ENCODE measurements at places on chromosomes 2 and 18. TPM values are rescaled to one million over a fixed set of nuclear protein-coding genes. Genes with fewer than 3 reads are reported as not detected.

Gene RAMP1
- 109 TPM for total RNA-seq

Gene C2orf80
- total RNA-seq, result not detected

Gene NEU2
- total RNA-seq, result not detected

Gene DSC3
- 0.58 TPM for total RNA-seq

DNA sequence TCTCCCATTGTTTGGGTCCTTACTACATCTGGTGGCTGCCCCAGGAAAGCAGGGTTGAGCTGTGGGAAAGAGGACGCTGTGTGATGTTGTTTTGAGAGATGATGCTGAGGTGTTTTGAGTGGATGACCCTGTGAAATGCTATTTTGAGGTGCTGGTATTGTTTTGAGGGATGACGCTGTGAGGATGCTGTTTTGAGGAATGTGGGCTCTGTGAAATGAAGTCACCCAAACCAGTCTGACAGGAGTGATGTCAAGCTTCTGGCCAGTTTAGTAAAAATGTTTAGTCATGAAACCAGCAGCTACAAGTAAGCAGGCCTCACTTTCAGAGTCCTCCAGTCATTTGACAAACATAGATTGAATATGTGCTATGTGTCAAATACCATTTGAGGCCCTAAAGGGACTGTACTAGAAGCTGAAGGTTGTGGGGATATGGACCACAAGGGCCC is 16.1 kb upstream of the PUM2 start:
- DNase-seq, result no peak

DNA sequence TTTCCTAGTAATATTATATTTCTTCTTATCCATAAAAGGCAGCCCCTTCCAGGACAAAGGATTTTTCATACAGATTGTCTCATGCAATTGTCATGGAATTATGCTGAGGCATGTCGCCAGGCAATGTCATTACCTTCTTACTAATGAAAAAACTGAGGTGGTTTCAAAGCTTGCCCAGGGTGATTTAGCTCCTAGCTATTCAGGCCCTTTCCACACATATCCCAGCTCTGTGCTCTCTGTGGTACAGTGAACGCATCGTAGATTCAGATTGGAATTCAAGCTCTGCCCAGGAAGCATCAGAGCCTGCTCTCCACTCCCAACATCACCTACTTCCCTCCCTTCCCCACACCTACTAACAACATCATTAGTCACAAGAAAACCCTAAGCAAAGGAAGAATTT is 60.1 kb downstream of the ATP8B1 start:
- DNase-seq, result no peak

DNA sequence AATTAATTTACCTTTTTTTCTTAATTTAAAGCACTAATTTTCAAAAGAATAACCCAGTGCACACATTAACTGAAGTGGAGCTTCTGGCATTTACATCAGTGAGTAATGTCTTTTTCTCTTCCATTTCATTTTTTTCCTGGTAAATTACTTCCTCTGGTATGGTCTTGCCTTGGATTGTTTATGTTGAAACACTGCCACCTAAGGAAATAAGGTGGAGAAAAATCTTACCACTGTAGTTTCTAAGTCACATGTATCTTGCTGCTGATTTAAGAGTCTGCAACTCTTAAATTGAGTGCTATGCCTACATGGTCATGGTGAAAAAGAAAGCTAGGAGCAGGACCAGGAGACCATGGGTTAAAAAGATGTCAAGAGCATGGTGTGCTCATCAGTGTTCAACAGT is 51.0 kb downstream of the TTC27 start:
- DNase-seq, result no peak

DNA sequence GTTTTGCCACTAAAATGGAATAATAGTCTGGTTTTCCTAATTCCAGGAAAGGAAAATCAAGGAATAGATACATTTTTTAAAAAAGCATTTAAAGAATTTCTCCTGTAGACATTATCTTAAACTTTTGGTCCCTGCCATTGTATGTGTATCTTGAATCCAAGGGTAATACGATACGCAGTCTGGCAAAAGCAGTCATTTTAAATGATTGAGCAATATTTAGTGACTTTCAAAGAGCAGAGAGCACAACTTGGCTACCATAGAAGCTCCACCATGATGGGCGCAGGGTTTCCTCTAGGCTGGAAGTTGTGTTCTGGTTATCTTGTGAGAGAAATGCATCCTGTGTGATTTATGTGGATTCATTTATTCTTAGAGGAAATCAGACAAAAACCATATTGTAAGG is 92.9 kb downstream of the NEDD4L start:
- no peak for DNase-seq

DNA sequence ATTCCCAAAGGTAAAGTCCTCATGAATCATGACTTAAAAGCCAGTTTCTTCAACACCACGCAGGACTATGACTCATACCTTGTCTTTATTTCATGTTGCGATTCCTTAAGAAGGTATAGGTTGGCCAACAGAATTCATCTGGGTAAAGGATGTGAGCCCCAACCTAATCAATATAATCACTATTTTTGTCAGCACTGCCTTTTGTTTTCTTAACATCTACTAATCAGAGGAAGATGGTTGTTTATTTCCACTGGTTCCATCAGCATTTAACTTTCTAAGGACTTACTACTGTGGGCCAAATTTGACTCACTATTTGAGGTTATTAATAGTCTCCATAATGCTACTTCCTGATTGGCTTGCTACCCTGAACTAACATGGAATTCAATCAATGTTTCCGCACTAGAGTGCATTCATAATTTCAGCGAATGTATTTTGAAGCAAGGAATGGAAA is 78.6 kb downstream of the SCG2 start:
- DNase-seq, result no peak

DNA sequence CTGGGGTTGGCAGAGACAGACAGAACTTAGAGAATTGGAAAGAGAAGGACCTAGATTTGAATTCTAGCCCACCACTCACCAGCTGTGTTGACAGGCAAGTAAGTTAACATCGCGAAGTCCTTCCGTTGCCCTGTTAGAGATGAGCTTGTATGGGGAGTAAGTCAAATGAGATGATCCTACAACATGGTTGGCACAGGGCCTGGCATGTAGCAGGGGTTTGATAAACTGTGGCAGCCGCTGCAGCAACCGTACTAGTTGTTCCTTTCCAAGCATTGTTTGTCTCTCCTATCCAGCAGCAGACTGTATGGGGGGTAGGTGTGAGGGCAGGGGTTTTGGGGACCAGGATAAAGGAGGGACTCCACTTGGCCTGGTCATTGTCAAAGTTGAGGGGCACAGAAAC is 16.0 kb downstream of the TET3 start:
- no peak for DNase-seq

DNA sequence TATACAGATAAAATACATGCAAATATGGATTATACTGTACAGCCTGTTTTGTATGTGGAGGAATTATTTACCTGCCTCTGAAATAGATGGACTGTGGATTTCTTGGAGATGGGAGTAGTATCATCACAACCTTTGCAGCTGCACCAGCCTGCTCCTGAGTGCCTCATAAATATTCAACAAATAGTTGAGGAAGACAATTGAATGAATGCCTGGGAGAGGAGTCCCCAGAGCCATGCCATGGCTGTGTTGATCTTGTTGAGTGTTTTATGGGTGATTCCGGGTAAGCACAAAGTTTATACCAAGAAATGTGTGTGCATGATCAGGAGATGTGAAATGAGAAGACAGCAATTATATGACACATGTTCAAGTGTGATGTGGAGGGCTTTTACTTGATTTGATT is 225.0 kb downstream of the FHOD3 start:
- DNase-seq, result no peak

DNA sequence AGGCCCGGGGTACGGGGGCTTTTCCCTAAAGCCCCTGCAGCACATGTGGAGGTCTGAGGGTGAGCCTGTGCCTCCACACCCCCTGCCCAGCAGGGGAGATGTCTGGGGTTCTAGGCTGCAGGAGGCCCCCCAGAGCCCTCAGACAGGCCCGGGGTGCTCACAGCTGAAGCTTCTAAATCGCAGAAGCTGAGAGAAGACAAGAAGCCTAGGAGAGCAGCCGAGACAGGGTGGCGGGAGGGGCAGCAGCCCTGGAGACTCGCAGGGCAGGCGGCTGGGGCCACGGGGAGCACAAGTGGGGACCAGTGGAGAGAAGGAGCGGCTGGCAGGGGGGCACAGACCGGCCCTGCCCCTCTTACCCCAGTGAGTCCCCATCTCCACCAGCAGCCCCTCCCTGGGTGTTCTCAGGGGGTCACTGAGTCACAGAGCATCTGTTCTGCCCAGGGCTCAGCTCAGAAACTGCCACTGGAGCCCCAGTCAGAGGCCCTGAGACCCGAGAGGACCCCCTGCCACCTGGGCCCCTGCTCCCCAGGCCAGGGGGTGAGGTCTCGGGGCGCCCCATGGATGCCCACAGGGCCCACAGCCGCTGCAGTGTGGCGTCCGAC is 26.1 kb downstream of the GPC1 start:
- peak; percentile 16 for DNase-seq
